Cortex of kidney (tissue), 1 donor: ENCODE measurements at places on chromosomes 3 and 15.

- no peak for DNase-seq
Observed at GRCh38 chr3:16260046-16260445, 4.7 kb downstream of the DPH3 start.

- DNase-seq = no peak
Observed at GRCh38 chr3:178583963-178584575, 47.8 kb downstream of the KCNMB2 start.

DNA sequence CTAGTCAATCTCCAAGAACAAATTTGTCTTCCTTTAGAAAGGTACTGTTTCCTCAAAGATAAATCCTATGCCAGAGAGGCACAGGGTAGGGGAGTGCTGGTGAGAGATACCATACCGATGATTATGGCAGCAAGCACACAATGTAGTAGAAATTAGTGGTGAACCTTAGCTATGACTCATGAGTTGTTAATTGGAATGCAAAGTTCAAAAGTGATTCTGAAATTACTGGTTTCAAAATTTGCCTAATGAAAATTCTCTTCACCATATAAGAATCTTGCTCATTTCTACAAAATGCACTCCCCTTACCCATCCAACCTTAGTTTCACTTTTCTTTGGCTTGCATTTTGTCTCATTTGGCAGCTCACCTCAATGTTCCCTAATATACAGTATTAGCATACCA is 139.5 kb upstream of the SLC2A2 start:
- no peak for DNase-seq

DNA sequence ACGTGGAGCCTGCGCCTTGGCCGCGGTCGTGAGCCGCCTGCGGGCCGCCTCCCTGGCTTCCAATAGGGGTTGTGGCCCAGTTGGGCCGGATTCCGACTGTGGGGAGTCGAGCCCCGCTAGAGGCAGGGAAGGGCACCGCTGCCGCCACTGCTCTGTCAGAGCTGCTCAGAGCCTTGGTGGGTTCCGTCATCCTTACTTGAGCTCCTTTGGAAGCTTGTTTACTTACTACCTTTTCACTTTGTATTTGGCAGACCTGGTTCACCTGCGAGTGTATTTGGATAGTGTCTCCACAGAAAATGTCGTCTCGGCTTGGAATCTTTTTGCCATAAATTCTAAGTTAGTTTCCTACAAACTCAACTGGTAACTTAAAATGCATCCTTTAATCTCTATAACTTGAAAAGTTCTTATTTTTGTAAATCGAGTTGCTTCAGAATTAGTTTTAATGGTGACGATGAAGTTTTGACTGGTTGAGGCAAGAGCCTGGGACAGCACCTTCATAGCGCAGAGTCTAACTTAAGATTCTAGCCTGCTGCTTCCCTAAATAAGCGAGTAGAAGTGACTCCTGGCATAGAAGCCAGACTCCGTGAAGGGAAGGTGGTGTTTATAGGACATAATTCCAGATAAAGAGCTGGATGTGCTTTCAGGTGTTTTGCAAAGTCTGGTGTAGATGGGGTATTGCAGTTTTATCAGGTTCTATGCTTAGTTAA is 800 bp downstream of the DAG1 start:
- no peak for DNase-seq

DNA sequence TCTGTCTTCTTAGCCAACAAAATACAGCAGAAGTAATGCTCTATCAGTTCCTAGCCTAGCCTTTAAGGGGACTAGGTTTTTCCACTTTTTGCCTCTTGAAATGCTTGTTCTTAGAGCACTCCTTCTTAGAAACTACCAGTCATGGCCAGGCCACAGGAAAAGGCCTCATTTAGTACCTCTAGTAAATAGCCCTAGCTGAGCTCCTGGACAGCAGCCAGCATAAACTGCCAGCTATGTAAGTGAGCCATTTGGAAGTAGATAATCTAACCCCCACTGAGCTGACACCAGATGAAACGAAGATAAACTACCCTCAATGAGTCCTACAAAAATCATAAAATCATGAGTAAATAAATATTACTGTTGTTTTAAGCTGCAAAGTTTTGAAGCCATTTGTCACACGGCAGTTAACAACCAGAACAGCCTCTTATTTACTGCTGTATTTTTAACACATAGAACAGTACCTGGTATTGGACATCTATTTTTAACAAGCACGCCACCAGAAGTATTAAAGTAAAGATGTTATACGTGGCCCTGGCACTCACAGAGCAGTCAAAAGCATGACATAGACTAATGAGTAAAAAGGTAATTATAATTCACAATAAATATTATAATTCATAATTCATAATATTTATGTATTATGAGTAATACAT is 12.0 kb downstream of the TBC1D5 start:
- no peak for DNase-seq

DNA sequence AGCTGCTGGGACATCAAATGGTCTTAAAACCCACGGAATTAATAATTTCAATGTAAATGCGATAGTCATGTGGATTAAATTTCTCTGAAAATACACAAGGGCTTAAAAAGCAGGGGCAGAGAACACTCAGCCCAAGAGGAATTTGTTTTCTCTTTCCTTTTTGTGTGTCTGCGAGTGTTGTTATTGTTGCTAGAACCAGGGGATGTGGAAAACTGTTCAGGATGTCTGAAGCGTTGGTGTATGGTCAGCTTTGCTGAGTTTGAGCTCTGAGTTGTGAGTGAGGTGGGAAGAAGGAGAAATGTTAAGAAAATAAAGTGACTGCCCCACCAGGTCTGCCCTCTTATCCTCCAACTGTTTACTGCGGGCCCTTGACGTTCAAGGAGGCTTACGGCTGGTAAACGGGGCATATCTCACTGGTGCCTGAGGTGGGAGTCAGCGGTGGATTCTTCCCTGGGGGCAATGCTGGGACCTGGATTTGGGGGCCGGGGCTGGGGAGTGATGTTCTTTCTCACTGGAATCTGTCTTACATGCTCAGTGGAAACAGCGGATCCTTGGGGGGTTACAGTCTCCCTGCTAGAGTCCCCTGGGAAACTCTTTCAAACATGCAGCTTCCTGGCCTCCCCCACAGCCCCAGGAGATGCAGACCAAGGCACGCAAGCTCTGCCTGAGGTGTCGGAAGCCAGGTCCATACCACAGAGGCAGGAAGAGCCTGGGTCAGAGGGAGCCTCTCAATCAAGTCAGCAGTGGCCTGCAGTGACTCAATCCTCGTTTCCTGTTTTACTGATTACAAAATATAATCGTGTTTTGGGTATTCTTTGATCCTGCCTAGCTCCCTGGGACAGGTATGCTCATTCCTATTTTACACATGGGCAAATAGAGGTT is 41.8 kb downstream of the ITGA11 start:
- DNase-seq = no peak

GRCh38 chr3:10242182-10243065 is 5.8 kb upstream of the TATDN2 start:
- DNase-seq = no peak

- DNase-seq = no peak
Observed at GRCh38 chr3:150495563-150496168, 50.6 kb downstream of the SERP1 start.

- DNase-seq = no peak
Observed at GRCh38 chr3:179464323-179465092, 13.2 kb upstream of the GNB4 start.

DNA sequence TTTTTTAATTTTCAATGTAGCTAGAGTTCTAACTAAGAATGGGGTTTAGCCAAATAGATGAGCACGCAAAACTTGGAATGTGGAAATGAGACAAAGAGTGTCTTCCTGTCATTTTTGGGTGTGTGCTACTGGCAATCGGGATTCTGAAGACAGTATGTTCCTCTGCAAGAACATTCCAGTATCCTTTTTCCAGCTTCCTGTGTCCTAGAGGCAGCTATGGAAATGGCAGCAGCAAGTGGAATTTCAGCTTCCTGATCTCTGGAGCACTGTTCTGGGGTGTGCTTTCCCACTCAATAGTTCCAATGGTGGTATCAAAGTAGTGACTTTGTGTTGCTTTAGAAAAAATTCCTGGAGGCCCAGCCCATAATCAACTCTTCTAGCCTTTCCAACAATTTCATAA is 642.9 kb upstream of the KCNMB2 start:
- DNase-seq = no peak

DNA sequence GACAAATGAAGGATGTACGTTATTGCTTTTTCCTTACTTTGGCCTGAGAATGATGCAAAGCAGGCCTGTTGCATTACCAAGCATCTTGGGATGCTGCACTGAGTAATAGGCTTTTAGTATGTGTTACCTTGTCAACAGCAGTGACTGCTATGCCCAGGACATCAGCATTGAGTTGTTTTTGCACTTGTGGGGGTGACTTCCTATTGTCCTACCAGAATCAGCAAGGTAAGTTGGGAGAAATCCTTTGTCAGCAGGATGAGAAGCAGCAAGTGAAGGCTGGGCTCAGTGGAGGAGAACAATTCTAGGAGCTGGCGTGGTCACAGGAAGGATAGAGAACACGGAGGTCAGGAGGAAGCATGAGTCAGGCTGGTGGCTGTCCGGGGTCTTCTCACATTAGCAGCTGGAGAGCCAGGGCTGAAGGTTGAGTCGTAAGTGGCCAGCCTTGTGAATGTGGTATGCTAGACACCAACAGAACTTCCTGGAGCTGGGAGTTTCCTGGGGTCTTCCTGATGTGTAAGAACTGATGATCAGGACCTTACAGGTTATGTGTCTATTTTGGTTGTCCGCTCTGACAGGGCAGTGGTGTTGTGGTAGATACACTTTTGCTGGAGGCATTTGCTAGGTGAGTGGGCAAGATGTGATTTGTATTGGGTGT is 142.7 kb downstream of the FNDC3B start:
- no peak for DNase-seq

DNA sequence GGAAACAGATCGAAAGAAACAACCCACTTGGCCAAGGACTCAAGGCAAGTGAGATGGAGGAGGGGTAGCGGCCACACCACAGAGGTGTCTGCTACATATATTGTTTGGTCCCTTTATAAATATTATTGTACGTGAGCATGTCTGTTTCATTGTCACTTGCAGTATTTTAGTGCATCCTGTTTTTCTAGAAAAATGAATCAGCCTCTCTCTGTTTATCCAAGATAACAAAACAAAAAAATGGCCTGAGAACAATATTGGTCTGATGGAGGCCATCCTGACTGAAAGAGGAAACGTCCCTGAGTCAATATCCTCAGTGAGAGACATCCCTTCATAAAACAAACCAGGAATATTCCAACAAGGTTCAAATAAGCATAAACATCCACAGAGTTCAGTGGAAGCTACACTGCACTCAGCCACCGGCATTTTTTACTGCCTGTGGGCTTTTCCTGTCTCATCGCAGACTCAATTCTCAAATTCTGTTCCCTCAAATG is 42.0 kb downstream of the WWTR1 start:
- DNase-seq = no peak

DNA sequence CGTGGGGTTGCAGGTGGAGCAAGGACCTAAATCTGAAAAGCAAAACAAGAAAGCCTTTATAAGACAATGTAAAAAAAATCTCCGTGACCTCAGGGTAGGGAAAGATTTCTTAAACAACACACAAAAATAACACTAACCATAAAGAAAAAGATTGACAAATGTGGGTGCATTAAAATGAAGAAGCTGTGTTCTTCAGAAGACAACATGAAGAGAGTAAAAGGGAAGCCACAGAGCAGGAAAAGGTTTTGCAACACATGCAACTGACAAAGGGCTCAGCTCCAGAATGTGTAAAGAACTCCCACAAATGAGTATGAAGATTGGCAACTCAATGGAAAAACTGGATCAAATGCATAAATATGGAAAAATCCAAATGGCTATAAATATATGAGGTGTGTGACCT is 74.2 kb downstream of the MAGEF1 start:
- no peak for DNase-seq

DNA sequence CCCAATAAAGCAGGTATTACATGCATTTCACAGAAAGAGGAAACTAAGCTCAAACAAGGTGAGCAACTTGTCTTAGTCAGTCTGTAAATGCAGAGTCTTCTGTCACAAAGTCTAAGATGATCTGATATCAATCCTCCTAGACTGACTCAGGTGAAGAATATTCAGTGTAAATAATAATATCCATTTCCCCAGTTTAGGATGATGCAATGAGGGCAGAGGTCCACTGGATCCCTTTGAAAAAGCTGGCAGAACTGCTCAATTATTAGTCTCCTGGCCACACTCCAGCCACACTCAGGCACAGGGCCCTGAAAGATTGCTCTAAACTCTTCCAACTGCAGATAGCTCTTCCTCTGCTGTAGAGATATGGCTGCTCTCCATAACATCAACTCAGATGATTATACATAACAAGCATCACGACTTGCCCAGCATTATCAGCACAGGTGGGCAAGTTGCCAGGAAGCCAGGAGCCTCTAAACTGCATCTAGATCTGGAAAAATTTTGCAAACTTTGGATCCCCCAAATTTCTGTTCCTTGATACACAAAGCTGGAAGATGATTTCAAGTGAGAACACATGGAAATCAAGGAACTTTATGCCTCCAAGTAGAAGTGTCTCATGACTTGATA is 129.8 kb upstream of the CPNE4 start:
- no peak for DNase-seq

GRCh38 chr3:25888892-25889524 is 99.1 kb downstream of the OXSM start:
- DNase-seq = no peak

DNA sequence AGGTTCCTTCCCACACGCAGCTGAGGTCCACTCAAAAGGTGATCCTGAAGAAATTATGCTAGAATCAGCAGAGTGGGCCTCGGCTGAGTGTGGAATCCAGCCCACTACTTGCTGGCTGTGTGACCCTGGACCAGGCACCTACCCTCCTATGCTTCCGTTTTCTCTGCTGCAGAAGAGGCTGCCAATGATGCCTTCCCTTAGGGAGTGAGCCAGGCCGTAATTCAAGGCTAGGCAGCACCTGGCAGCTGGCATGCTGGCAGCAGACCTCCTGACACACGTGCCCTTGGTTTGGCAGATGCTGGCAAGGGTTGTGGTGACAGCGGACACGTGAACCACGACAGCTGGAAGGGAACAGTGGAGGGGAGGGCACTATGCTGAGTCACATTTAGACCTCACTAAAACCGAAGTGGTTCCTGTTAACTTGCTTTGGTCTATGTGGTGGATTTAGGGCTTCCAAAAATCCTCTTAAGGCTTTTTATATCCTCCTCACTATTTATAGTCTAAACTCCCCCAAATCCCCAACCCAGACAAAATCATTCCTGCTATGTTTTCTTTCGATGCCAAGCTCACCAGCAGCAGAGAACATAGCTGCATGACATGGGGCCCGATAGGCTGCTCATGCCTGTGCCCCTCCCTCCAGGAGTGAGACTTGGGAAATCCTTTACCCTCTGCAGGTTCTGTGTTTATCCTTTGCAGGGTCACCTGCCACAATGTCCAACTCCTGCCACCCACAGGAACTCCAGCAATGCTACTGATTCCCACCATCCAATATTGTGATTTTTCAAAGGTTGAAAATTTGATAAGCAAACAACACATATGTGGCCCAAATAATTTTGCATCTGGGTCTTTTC is 10.6 kb upstream of the PCSK6 start:
- no peak for DNase-seq

DNA sequence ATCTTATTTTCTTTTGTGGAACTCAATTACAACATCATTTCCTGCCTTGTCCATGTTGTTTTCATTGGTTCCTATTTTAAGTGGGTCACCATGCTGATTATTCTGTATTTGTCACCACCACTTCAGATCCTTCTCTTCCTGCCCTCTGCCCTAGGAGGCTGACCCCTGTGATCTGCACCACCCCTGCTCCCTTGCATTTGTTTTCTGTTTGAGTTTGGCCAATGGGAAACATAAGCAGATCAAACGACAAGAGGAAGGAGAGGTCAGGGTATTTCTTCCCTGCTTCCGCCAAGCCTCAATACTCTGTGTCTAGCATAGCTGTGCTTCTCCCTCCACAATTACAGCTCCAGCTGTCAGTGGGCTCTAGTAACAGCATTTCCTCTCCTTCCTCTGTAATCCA is 71.6 kb downstream of the IMPG2 start:
- DNase-seq = no peak
